ENCODE measurements at places on chromosomes 5 and 9.
A peak's percentile ranks its signal among the peaks of the same experiment; 100 is the strongest.

GRCh38 chr9:14326264-14326826 is 12.4 kb upstream of the NFIB start:
- DNase-seq: no peak

DNA sequence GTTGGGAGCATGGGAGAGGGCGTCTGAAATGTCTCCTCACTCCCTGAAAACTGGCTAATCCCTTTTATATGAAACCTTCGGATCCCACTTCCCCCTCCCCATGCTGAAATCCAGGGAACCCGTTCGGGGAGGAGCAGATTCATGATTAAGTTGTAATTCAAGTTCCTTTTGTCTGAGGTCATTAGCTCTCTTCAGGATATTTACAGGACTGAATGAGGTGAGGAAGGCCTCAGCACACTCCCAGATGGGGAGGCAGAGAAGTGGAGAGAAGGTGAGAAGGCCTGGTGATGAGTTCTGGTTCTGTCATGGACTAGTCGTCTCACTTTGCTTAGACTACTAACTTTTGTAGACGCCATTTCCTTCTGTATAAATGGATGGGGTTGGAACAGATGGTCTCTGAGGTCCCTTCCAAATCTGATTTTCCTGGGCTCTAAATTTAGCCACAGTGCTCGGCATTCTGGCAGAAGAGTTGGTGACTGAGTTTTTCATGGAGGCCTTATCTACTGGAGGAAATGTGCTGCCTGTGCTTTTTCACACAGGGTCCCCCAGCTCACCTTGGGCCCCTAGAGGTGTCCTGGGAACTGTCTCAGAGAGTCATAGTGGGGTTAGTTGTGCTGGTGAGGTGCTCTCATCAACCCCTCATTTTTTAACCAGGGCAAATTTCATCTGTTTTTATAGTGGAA is 62.3 kb downstream of the PRDM6 start:
- no peak for DNase-seq

DNA sequence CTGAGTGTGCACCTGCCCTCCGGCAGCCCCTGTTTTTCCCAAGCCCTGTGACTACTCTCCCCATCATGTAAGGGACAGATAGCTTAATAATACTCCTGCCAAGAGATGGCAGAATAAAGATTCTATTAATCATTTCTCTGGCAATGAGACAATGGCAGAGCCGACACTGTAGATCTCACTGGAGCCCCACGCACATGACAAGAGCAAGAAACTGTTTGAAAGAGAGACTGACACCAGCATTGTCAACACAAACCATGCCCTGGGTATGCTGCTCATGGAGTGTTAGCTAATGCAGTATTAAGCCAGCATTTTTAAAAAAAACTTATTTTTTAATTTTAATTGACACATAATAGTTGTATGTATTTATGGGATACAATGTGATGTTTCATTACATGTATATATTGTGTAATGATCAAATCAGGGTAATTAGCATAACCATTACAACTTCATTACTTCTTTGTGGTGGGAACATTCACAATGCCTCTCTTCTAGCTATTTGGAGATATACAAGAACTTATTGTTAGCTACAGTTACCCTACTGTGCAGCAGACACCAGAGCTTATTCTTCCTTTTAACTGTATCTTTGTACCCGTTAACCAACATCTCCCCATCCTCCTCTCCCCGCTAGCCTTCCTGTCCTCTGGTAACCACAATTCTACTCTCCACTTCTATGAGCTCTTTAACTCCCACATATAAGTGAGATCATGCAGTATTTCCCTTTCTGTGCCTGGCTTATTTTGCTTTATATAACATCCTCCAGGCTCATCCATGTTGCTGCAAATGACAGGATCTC is 31.5 kb upstream of the SEMA4D start:
- DNase-seq: peak; percentile 43

DNA sequence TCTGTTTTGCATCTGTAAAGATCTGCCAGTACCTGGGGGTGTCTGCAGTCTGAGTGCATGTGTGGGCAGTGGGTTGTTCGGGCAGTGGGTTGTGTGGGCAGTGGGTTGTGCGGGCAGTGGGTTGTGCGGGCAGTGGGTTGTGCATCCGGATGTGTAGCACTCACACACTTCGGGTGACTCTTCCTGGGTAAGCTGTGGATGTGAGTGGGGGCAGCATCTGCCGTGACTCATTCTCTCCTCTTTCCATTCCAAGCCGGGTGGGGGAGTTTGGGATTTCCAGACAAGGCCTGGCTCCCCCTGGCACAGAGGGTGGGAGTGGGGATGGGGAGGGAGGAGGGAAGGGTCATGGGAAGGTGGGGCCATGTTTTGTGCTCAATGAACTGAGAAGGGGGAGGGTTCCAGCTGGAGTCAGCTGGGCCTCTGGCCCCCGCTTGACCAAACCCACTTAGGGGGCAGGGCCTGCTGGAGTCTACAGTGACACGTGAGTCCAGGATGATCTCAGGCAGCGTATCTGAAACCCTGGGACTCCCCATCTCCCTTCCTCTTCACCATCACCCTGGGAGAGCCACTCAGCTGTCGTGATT is 8.3 kb downstream of the CRB2 start:
- DNase-seq: no peak

- no peak for DNase-seq
These were observed 3.2 kb downstream of the TOR4A start for GRCh38 chr9:137280474-137281344.

Data from activated CD8-positive, alpha-beta memory T cell treated with anti-CD3 and anti-CD28 coated beads, Interleukin-2, amount 50 U/mL, for 48 hours (primary cell).